Activated CD4-positive, alpha-beta memory T cell treated with anti-CD3 and anti-CD28 coated beads for 36 hours (primary cell): ENCODE measurements at places on chromosomes 12 and 14. TPM values are rescaled to one million over a fixed set of nuclear protein-coding genes. Genes with fewer than 3 reads are reported as not detected.

- DNase-seq: no peak
Measured at GRCh38 chr12:93536766-93537488, 35.5 kb upstream of the SOCS2 start.

Gene NID2
- not detected for total RNA-seq

Gene SLC25A29
- total RNA-seq: 15.7 TPM

- peak; percentile 77 for DNase-seq
Measured at GRCh38 chr14:99628887-99629618, 15.9 kb upstream of the HHIPL1 start.

GRCh38 chr14:101814934-101815333, 53.4 kb downstream of the PPP2R5C start:
- peak; percentile 53 for DNase-seq

DNA sequence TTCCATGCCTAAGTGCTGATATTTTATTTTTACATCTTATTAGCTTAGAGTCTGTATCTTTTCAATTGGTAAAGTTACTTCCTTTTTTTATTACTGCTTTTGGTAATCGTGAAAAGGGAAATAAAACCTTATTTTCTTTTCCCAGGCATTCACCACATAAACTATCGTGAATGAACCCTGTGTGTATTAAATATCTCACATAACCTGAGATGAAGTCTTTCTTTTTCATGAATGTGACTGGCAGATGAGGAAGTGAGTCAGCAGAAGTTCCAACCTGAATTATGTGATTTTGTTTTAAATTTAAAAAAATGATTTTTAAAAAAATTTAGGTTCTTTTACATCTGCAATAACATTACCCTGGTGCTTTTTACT, 26.0 kb downstream of the MYBPC1 start:
- DNase-seq: no peak

- DNase-seq: no peak
Measured at GRCh38 chr12:8677362-8677761, 14.7 kb upstream of the MFAP5 start.

Gene PTPRO
- 0.15 TPM for total RNA-seq

Gene ATG101
- total RNA-seq: 38.0 TPM

- DNase-seq: no peak
Measured at GRCh38 chr14:45135156-45135555, 574 bp upstream of the FANCM start.

Gene KRT3
- not detected for total RNA-seq

- DNase-seq: no peak
Measured at GRCh38 chr12:45260104-45260815, 44.4 kb downstream of the ANO6 start.

DNA sequence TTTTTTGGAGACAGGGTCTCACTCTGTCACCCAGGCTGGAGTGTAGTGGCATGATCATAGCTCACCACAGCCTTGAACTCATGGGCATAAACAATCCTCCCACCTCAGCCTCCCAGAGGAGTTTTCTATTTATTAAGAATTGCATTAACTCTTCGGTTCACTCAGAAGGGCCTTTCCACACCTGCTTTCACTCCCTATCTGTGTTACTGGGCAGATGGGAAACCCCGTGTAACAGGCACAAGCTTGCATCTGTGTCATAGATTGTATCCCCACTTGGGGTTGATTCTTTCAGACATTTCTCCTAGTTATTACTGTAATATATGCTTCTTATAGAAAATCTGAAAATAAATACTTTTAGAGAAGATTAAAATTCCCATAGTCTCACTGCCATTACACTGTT, 38.7 kb downstream of the STX2 start:
- DNase-seq: peak; percentile 18

- no peak for DNase-seq
Measured at GRCh38 chr12:89893972-89894706, 185.5 kb upstream of the ATP2B1 start.

DNA sequence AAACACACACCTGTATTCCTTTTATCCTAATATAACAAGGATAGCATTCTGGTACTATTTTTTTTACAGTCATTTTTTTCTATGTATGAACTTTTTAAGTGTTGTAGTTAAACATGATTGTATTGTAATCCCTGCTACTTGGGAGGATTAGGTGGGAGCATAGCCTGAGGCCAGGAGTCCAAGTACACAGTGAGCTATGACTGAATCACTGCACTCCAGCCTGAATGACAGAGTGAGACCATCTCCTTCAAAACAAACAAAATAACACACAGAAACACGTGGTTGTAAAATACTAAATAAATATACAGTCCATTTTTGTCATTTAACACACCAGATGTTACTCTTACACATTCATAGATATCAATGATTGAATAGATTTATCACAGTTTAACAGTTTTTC, 56.9 kb downstream of the MAP4K5 start:
- no peak for DNase-seq

Gene RBP5
- 0.21 TPM for total RNA-seq

Gene NPFF
- 0.58 TPM for total RNA-seq

DNA sequence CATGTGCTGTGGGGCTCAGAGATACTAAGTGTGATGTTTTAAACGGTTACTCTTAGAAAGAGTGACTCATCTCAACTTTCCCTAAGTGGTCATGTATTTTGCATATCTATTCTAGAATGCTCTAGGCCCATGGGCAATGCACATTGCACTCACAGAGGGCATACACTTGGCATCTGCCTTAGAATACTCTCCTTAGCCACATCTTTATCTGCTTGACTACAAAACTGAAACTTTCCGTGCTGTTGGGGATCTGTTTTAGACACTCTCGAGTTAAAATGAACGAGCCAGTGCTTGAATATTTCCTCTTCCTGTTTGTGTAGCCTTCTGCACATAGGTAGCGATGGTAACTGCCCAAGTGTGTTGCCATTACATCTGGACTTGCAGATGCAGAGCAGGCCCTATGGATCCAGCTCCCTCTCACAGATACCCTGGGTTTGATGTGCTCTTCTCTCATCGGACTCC, 180.5 kb downstream of the CAND1 start:
- peak; percentile 19 for DNase-seq

DNA sequence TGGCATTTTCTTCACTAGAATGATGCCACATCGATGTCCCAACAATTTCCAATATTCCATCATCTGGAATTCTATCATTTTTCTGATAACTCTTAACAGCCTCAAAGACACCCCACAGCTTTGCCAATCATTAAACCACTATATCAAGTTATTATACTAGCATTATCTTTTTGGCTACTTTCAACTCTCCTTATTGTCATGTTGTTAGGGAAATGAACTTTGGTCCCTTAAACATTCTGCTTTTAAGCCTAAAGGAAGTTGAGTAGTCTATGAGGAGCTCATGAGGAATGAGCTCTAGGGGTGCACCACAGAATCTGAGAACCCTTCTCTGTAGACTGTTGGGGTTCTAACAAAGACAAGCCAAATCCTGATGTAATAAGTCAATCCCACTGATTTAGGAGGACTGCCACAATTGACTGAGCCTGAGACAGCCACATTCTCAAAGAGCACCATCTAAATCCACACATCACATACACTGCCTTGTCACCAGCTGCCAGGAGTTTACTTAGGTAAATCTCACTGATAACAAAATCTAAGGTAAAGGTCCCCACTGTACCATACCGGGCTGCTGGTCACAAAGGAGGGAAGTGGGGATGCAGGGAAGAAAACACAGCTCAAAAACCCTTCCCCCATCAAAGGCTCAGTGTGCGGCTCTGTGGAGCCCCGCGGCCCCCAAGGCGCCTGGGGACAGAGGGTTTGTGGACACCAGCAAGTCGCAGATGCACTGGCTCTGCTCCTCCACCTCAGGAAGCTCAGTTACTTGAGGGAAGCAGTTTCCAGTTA, 58.2 kb downstream of the SETD3 start:
- no peak for DNase-seq

DNA sequence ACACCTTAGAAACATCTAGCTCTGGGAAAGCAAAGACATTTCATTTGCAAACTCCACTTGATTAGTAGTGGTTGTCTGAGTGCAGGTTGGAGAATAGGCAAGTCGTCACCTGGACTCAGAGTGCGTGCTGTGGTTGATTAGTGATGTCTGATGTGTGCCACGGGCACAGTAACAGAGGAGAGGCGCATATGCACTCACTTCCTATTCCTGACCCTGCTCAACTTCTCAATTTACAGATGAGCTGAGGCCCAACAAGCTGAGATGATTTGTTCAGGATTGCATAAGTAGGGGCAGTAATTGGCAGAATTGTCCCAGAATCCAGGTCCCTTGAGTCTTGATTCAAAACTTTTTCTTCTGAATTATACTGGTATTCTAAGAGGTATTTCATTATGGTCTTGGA, 44.9 kb downstream of the ADCK1 start:
- no peak for DNase-seq

GRCh38 chr12:74725154-74725553, 187.5 kb downstream of the ATXN7L3B start:
- DNase-seq: no peak
